Dorsolateral prefrontal cortex (tissue), 122 donors: ENCODE measurements at places on chromosomes 16 and 17.
A peak's percentile ranks its signal among the peaks of the same experiment; 100 is the strongest.

GRCh38 chr17:1629504-1630310, 1.1 kb upstream of the SLC43A2 start:
- DNase-seq, result peak; percentile 58

DNA sequence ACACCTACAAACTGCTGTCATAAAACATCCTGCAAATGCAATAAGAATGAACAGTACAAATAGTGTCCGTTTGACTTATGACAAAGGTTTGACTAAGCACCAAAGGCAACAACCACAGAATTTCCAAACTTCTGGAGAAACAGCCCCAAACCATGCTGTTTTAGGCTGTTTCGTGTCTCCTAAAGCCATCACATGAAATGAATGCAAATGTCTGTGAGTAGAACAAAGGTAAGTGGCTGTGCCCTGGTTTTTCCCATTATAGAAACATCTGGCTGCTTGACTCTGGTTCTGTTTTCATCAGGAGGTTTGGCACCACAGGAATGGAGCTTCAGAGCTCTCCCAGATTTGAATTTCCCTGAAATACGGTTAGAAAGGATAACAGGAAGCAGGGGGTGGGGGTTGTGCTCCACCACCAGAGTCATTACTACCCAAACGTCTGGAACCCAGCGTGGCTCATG, 4.6 kb upstream of the EMP2 start:
- no peak for DNase-seq

- DNase-seq, result no peak
Observed at GRCh38 chr16:31132303-31132979, 3.1 kb downstream of the PRSS8 start.

- no peak for DNase-seq
Observed at GRCh38 chr16:61579195-61579594, 457.0 kb downstream of the CDH8 start.

DNA sequence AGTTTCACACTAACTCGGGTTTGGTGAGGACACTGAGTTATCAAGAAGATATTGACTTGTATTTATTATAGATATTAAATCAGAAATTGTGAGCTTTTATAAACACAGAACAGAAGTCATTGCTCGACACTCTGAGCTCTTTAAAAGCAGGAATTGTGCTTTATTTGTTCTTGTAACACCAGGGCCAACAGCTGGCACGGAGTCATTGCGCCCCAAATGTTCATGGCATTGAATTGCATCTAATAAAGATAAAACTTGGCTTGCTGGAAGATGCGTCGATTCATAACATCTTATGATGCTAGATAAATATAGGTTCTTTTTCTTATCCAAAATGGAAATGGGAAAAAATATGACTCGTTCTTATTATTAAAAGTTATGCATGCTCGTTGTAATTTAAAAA, 11.8 kb upstream of the MLYCD start:
- DNase-seq, result peak; percentile 66

DNA sequence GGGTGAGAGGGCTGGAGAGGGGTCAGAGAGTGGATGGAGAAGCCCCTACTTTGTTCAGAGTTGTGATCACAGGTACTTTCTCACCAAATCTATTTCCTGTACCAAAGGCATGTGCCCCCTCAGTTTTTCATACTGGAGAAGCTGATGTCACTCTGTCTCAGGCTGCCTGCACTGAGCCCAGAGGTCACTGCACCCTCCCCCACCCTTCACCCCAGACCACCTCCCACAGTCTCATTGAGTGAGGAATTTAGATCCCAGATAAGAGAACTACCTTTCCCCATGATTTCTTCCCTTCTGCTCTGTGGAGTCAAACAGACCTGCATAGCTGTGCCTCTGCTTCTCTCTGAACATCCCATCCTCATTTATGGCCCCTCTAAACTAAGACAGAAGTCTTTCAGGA, 140.0 kb upstream of the IRX6 start:
- DNase-seq, result no peak

DNA sequence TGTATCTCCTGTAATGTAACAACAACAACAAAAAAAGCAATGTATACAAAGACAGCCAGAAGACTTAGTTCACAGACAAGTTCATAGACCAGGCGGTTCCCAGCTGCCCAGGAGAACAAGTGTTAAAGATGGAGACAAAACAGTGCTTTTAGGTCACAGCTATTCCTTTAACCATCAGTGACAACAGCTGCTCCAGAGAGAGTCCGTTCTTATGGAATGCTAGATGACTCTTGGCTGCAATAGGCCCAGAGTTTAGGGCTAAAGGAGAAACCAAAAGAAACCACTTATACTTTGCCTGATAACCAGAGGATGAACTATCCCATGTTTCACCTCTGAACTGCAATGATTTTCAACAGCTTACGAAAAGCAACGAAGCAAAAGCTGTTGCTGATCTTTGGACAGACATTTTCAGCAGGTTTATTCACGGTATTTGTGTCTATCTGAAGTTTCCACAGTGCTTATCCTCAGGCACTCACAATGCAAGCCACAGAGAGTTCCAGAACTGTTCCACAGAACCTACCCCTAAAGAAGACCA, 6.0 kb downstream of the ZCCHC14 start:
- no peak for DNase-seq

DNA sequence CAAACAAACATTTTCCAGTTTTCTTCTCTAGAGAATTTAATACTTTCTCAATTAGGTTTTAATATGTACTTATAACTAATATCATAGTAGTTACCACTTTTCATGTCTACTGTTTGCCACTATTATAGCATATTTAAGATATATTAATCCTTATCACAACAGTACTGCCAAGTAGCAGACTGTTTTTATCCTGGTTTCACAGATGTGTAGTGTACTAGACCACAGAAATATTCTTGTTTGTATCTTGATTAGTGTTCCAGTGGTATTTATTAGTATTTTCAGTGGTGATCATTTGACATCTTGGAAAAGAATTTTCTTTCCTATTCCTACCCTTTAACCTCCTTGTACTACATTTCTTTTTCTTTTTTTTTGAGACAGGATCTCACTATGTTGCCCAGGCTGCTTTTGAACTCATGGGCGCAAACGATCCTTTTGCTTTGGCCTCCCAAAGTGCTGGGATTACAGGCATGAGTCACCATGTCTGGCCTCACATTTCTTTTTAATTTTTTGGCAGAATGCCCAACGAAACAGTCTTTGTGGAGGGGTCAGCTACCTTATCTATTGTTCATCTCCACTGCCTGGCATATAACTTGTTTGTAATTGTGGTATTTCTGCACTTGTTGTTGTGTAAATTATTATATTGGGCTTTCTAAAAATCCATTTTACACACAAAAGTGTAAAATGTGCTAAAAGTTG, 27.2 kb downstream of the MAP2K4 start:
- DNase-seq, result no peak

DNA sequence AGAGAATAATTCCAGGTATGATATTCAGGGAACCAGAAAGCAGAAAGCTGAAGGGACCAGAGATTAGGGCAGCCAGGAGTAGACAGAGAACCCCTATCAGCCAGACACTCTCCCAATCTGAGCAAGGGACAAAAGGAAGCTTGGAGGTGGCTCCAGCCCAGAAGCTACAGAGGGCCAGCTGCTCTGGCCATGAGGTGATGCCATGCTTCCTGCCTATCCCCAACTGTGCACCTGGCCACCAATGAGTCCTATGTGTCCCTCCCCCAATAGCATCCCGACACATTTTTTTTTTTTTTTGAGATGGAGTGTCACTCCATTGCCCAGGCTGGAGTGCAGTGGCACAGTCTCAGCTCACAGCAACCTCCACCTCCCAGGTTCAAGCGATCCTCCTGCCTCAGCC, 30.0 kb downstream of the NSMCE1 start:
- DNase-seq, result peak; percentile 8

DNA sequence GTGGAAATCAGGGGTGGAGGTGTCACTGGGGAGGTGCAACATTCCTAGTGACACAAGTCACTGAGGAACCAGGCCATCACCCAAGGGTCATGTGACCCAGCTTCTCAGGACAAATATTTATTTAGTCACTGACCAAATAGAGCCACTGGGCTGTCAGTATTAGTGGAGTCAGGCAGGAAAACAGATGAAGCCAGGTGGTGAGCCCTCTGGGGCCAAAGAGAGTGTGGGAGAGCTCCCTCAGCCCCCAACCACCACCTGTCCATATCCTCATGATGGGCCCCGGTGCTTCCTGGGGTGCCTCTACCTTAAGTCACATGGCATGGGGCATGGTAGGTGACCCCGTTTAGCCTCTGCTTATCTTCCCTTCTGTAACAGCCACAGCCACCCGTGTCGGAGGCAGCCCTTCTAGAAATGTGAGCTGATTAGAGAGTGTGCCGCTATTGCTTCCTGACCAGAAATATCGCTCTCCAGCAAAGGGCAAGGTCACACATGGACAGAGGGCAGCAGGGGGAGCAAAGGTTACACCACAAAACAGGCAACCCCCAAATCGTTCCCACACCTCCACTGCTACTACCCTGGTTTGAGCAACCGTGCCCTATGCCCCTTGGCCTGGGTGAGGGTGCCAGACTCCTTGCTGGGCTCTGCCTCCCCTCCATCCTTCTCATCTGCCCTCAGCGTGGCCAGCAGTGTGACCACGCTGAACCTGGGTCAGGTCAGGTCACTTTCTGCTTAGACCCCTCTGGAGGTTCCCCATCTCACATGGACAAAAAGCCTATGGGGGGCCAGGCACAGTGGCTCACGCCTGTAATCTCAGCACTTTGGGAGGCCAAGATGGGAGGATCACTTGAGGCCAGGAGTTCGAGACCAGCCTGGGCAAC, 8.6 kb upstream of the AKTIP start:
- DNase-seq, result no peak

GRCh38 chr16:11683145-11683544, 14.9 kb downstream of the SNN start:
- no peak for DNase-seq

DNA sequence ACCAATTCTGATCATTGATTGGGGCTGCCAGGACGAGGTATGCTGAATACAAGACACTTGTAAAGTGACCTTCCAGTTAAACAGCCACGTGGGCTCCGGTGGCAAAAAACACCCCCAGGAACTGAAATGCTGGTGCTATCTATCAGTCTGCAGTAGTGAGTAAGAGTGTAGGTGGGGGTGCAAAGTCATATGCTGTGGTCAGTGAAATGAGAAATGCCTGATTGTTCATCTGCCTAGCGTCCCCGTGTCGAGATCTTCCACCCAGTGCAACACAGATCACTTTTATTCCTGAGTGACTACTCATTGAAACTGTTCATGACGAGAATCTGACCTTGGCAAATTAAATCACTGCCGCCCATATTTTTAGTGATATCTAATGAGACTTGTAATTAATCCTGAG, 806.5 kb upstream of the GOT2 start:
- DNase-seq, result no peak

DNA sequence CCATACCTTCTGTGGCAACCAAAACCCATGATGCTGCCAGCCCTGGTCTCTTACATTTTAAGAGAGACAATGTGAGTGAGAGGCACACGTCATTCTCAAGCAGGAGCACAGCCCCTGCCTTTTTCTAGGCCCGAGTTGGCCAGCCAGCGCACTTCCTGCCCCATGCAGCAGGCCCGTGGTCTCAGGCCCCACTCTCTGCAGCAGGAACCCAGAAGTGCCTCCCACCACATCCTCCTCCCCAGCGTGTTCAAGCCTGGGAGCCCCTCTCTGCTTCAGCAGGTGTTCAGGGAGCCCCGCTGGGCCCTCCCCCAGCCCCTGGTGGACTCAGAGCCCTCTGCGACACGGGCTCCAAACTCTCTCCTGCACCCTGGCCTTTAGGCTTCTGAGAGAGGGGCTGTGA, 30.5 kb downstream of the ITGAE start:
- no peak for DNase-seq

- no peak for DNase-seq
Observed at GRCh38 chr17:27746881-27747280, 53.4 kb downstream of the NOS2 start.

- no peak for DNase-seq
Observed at GRCh38 chr16:68732042-68732680, 4.9 kb upstream of the CDH1 start.

GRCh38 chr17:29826114-29826692, 103.8 kb downstream of the SSH2 start:
- DNase-seq, result no peak

DNA sequence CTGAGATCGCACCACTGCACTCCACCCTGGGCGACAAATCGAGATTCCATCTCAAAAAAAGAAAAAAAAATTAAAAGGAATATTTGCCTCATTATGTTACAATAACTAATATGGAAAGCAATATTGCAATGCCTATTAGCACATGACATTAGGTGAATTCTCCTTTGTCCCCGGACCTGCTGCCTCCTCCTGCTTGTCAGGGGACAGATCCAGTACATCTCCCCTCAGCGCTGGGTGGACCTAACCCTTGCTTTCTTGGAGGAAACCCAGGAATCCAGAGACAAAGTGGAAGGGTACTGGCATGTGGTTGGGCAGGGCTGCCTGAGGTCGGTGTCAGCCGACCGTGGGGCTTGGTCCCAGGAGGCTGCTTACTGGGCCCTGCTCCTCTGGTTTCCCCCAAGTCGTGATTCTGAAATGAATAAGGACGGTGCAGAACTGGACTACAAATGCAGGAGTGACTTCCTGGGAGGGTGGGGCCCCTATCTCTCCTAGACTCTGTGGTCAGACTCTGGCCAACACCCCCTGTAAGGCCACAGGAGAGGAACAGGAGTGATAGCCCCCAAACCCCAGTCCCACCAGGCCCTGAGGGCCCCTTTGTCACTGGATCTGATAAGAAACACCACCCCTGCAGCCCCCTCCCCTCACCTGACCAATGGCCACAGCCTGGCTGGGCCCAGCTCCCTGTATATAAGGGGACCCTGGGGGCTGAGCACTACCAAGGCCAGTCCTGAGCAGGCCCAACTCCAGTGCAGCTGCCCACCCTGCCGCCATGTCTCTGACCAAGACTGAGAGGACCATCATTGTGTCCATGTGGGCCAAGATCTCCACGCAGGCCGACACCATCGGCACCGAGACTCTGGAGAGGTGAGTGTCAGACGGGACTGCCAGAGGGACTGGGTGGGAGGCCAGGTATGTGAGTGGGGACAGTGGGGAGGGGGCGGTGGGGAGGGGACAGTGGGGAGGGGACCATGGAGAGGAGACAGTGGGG, at the start of gene HBZ:
Gene HBZ, plus strand, starts transcription at position 504 of the 988 bp plus-strand sequence. Its CDS starts 266 bp downstream, at position 770.
- DNase-seq, result no peak

- no peak for DNase-seq
Observed at GRCh38 chr17:42210046-42210445, 15.8 kb upstream of the GHDC start.

GRCh38 chr16:10388988-10389387, 3.1 kb downstream of the ATF7IP2 start:
- no peak for DNase-seq

- no peak for DNase-seq
Observed at GRCh38 chr16:23081675-23082119, 67.6 kb downstream of the USP31 start.

GRCh38 chr16:85662482-85662812, 26.3 kb downstream of the GINS2 start:
- DNase-seq, result no peak

GRCh38 chr17:37490638-37491614, 1.2 kb downstream of the DUSP14 start:
- DNase-seq, result no peak
